ENCODE measurements at places on chromosomes 6 and 20. TPM values are rescaled to one million over a fixed set of nuclear protein-coding genes. Genes with fewer than 3 reads are reported as not detected.

The ARMC12 gene
- 0.90 TPM for total RNA-seq

The GRM1 gene
- not detected for total RNA-seq

The PIM1 gene
- 11.3 TPM for total RNA-seq

The TSPYL4 gene
- 24.5 TPM for total RNA-seq

The SAPCD1 gene
- 9.4 TPM for total RNA-seq

The DOK5 gene
- 5.7 TPM for total RNA-seq

The TNNC2 gene
- total RNA-seq = not detected

The MATN4 gene
- total RNA-seq = not detected

The HLA-DRB5 gene
- total RNA-seq = not detected

Measured in endothelial cell of umbilical vein (primary cell).